ENCODE measurements at places on chromosomes 5 and 9.

GRCh38 chr5:119049824-119050449 lies 20.9 kb upstream of the DMXL1 start:
- DNase-seq: no peak

- DNase-seq: no peak
These were observed 1.2 kb downstream of the SURF4 start for GRCh38 chr9:133374612-133375115.

DNA sequence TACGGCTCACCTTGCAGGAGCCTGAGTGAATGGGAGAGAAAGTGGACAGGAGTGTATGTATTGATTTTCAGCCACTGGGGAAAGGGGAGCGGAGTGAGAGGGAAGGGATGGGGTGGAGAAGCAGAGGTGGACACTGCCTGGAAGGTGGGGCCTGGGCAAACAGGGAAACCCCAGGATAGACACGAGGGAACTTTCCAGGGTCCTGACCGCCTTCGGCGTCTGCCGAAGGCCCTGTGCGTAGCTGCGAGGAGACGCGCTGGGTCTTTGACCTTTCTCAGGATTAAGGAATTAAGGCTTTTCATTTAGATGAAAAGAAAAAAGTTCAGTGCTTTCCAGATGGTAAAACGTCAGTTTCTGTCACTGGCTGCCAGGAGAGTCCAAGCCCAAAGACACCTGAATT lies 134.6 kb upstream of the RAPGEF1 start:
- no peak for DNase-seq

DNA sequence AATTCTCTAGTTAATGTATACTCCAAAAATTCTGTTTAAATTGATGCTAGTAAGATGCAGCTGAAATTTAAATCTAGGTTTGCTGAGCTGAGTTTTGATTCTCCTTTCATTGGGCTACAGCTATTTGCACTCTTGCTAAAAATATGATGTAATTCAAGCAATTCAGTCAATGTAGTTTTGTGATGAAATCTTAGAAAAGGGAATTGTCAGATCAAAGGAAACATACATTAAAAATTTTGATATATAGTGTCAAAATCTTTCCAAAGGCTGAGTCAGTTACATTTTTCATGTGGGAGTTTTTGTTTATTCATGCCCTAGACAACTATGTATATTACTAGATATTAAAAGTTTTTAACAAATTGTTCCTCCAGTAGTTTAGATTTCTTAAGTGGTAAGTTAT lies 334.9 kb upstream of the DAB2 start:
- DNase-seq: no peak

- peak; percentile 7 for DNase-seq
These were observed 508.9 kb downstream of the NTRK2 start for GRCh38 chr9:85178474-85178873.

DNA sequence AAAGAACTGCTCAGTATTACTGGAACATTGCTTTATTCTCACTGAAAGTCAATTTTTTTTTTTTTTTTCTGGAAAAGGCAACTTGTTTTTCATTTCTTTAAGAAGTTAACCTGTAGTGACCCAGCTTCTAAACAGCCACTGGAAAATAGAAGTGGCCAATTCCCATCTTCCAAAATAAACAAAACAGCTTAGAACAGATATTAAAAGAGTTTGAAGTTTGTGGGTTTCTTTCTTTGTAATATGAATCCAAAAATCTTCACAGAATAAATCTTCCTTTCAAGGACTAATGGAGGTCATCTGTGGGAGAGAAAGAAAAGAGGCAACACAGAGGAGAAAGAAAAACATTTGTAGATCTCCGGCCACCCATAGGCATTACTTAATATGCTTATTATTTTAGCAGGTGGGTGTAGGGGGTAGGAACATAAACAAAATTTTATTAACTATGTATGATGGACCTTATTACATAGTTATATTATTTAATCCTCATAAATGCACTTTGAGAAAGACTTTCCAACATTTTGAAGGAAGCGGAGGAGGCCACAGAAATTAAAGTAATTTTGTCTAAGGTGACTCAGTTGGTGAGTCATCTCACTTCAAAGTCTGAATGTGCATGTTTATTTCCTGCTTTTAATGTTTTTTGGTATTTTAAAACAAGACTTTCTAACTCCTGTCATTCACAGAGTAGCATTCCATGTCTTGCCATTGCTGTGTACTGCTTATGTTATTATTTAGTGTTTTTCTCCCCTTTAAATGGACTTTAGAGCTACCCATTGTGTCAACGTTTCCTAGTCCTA lies 1791.8 kb upstream of the WWC1 start:
- DNase-seq: no peak

DNA sequence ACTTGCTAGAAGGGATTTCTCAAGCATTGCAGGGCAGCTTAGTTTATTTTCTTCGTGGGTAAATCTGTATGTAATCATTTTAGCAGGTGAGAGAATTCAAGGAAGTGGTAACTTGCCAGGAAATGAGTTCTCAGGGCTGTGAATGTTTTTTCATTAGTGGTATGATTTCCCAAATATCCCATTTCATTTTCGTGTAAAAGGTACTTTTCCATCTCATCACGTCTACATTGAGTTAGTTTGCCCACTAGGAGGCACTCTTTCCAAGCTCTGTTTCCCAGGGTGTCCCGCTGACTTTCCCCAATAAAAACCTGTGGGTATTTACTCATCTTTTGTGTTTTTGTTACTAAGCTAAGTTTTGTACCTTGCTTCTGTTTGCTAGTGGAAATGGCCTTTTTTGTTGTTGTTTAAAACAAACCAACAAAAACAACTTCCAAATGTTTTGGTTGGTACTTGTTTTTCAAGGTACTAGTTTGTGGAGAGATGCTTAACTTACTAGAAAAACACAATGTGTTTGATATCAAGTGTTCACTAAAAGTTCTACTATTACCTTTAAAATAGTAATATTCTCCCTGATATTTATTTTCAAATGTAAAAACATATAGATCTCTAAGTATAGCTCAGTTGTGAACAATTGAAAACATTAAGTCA lies 373.6 kb downstream of the ADGRV1 start:
- peak; percentile 29 for DNase-seq

DNA sequence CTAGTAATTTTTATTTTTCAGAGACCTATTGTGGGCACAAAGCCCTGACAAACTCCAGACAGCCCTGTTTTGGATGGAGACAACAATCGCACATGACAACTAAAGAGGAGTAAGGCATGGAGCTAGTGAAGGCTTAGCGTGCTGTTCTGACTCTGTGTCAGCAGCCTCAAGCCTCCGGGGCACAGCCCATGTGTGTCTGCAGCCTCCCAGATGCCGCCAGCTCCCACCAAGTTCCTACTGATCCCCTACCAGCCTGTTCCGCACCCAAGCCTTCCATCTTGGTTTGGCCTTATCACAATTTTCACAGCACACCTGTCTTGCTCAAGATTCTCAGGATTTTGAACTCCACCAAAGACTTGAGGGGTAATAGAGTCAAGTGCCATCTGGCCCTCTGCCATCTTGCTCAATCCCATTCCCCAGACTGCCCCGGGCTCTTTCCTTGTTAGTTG lies 70.3 kb upstream of the SH3PXD2B start:
- DNase-seq: no peak

DNA sequence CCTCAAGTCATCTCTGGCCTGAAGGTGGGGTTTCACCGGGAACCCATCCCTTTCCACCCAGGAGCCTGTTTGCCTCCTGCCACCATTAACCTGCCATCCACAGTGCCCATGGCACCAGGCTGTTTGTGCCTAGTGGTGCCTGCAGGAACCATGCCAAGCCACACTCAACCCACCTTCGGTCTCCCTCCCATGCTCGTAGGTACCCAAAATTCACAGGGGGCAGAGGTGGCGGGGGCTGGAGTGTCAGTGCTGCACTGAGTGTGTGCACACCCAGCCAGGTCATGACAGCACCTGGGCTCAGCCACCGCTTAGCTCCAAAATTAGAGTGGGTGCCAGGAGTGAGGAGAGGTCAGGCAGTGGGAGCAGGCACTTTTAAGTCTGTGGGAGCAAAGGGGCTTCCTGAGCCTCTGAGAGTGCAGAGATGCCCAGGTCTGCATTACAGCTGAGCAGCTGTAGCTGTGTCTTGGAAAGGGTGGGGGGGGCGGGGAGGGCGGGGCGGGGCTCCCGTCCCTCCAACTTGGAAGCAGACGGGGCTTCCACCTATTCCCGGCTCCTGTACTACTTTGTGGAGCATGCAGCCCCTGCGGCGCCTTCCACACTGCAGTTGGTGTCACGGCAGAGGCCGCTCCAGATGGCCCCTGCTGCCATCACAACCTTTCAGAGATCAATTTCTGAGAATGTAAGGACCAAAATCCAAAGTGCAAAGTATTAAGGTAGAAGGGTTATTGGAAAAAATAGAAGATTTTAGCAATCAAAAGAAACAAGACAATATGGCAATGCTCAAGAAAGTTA lies 2396.8 kb upstream of the C9orf72 start:
- DNase-seq: no peak

GRCh38 chr5:111668477-111669414 lies 88.2 kb downstream of the NREP start:
- DNase-seq: peak; percentile 6

DNA sequence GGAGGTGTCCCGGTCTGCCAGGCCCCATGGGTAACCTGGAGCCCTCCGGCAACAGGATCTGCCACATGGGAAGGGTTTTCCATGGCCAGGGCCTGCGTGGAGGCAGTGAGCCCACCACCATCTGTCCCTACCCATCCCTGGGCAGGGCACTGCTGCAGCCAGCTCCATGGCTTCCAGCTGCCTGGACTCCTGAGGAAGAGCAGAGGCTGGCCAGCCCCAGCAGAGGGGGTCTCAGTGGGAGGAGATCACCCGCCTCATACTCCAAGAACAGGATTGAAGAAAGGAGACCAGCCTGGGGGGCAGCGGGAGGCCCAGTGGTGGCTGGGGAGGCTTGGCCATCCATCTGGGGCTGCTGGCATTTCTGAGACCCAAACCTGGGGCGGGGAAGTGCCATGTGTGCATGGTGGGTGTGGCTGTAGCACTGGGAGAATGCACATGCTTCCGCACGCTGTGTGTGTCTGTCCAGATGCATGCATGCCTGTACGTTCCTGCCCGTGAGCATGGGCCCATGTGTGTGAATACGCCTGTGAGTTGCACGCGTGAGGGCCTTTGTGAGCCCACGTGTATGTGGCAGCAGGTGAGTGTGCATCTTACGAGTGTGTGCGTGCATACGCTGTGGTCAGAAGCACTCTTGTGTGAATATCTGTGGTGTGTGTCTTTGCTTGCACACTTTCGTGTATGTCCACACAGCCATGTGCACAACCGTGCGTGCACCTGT lies 78.5 kb downstream of the LMX1B start:
- DNase-seq: no peak

GRCh38 chr5:38226091-38226490 lies 32.3 kb upstream of the EGFLAM start:
- DNase-seq: no peak

- no peak for DNase-seq
These were observed 189.5 kb downstream of the SEMA5A start for GRCh38 chr5:9356351-9356825.
